ENCODE measurements at places on chromosomes 11 and 22.

DNA sequence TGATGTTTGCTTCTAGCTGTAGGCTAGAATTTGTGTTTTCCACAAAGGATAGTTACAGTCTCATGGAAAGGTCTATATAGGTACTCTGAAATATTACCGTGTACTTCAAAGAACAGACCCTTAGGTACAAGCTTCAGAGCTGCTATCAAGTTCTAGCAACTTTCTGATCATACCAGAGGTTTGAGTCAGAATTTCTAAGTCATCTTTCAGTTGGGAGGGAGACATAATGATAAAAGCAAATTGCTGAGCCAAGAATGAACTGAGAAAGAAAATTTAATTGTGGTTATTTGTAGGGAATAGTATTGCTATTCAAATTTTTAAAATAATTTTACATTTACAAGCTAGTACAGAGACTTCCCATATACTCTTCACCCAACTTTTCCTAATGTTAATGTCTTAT lies 19.9 kb upstream of the ME3 start:
- DNase-seq: no peak

- no peak for DNase-seq
Measured at GRCh38 chr11:62574363-62575071, 826 bp upstream of the EEF1G start.

- DNase-seq: no peak
Measured at GRCh38 chr11:23455321-23455891, 595.1 kb upstream of the CCDC179 start.

GRCh38 chr11:75677275-75677674 lies 8.4 kb upstream of the MAP6 start:
- no peak for DNase-seq

DNA sequence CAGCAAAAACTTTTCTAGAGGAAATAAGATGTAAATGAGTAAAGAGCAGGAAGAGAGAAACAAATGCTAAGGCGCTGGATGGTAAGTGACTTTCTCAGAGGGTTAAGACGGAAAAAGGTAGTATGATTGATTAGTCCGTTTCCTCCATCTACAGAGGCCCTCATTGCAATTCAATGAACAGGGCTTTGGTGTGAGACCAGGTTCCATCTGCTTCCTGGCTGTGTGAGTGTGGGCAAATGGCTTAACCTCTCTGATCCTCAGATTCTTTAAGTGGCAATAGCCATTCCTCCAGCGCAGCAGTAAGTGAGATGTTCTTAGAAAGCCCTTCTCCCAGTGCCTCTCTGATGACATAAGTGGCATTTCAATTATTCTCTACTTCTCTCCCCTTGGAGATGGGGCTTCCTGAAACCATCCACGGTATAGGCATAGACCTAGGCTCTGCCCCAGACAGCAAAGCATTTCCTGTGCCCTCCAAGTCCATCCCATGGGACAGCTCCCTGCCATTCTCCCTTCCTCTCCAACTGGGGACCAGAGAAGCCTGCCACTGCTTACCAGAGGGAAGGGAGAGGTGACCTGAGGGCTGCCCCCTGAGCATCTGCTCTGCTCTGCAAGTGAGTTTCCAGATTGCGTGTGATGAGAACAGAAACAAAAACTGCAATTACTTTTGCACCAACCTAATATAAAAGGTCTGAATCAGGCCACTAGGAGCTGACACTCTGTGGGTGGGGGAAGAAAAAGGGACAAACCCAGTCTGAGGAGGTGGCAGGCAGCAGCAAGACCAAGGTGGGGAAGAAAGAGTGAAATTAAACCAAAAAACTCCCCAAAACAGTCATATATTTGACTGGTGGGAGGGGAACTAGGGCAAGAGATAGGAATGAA lies 12.7 kb upstream of the CD44 start:
- no peak for DNase-seq

- no peak for DNase-seq
Measured at GRCh38 chr22:42910221-42910942, 53.3 kb upstream of the ARFGAP3 start.

DNA sequence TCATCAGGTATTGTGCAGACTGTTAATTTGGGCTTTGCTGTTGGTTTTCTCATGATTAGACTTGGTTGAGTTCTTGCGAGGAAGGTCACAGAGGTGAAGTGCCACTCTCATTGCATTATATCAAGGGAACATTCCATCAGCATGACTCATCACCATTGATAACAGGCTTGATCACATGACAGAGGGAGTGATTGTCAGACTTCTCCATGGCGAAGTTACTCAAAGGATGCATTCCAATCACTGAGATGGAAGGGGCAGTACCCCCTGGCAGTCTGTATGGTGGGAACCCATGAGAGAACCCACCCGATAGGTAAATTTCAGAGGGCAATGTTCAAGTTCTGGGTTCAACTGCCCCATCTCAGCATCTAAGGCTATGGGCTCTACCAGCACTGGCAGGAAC lies 19.4 kb upstream of the P2RY2 start:
- no peak for DNase-seq

DNA sequence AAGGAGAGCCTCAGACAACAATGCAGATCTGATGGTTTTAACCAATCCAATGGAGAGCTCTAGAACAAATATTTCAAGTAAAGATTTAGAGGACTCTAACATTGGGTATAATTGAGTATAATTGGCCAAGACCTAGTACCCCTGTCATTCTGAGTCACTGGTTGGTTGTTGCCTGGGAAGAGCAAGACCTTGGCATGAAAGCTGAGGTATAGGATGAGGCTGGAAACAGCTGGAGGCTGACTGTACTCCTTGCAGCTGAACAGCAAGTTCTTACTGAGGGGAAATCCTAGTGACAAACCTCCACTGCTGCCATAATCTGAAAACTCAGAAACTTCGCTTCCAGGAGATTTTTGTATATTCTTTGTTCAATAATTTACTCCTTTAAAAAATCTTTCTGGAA lies 54.3 kb upstream of the MUC15 start:
- no peak for DNase-seq

DNA sequence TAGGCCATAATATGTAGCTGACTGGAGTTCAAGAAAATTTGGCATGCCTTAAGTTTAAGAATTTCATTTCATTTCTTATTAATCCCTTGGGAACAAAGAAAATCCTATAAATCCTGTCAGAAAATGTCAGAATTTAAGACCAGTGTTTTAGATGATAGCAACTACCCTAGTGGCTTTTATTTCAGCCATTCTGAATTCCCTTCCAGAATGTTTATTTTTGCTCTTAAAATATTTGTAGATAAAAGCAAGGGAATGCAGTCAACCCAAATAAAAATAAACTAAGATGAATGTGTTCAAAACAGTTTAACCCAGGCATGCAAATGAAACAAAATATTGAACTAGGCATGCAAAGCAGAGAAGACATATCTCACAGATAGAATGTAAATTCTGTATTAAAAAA lies 356.9 kb upstream of the LRRC4C start:
- DNase-seq: no peak

GRCh38 chr22:29520851-29521250 lies 32.7 kb downstream of the THOC5 start:
- DNase-seq: no peak

DNA sequence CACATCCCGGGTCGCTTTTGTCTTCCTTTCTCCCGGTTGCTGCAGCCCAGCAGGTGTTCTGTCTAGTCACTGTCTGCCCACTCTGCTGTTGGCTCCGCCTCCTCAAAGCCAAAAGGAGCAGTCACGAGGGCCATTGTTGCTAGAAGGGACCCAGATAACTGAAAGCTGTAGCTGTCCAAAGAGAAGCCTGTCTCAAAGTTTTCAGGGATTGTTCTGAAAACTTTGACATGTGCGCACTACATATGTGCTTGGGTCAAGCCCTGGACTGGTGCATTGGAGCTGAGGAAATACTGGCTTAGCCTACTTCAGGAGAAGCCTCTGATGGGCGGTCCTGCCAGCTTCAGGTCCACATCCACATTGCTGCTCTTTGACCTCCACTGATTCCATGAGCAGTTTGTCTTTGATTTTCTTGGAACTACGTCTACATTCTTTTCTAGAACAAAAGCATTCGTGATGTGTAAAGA lies 8.8 kb upstream of the OR2AT4 start:
- peak; percentile 5 for DNase-seq

DNA sequence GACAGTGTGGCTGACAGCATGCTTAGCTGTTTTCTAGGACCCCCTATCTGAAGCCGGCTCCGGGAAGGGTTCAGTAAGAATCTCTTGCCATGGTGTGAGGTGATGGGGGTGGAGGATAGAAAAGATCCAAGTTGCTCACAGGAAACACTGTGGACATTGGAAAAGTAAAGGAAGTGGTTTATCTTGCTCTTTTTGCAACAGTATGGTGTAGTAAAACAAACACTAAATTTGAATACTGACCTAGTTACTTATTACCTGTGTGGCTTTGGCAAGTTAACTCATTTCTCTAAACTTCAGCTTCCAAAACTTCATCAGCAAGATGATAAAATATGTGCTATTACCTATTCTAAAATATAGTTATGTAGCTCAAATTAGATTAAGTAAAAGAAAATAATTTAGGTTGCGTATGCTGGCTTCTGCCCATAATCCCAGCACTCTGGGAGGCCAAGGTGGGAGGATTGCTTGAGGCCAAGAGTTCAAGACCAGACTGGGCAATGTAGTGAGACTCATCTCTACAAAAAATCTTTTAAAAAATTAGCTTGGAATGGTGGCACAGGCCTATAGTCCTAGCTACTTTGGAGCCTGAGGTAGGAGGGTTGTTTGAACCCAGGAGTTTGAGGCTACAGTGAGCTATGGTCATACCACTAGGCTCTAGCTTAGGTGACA lies 51.6 kb upstream of the APOA1 start:
- no peak for DNase-seq

DNA sequence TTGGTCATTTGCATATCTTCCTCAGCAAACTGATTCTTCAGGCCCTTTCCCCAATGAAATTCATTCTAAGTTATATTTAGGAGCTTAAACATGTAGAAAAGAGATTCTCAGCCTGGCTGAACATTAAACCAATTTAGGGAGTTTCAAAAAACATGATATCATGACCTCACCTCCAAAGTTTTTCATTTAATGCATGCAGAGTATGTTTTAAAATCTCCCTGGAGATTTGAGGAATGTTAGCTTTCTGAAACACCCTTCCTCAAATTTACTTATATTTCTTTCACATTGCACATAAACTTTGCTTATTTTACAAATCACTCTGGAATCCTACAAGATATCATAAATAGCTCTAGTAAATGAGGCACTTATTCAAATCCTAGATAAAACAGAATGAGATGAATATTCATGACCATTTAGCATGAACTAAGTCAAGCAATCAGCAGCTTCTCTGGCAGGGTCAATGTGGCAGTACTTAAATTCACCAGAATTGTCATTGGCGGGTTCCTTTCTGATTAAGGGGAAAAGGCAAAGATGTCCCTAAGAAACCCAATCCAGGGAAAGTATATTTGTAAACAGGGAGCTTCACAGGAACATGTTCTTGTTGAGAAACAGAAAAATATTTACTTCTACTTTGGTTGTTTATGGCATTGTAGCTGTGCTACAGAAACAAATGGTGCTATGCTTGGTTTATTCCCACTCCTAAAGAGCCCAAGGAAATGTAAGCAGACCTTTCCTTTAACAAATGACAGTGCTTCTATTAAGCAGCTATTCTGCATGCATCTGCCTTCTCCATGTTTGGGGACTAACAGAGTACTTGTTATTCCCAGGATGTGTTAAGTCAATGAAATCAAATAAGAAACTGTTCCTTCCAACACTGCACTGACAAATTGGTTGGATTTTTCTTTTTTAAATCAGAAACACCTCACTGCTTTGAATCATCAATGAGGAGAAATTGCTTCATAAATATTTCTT lies 162.3 kb downstream of the C11orf87 start:
- no peak for DNase-seq

DNA sequence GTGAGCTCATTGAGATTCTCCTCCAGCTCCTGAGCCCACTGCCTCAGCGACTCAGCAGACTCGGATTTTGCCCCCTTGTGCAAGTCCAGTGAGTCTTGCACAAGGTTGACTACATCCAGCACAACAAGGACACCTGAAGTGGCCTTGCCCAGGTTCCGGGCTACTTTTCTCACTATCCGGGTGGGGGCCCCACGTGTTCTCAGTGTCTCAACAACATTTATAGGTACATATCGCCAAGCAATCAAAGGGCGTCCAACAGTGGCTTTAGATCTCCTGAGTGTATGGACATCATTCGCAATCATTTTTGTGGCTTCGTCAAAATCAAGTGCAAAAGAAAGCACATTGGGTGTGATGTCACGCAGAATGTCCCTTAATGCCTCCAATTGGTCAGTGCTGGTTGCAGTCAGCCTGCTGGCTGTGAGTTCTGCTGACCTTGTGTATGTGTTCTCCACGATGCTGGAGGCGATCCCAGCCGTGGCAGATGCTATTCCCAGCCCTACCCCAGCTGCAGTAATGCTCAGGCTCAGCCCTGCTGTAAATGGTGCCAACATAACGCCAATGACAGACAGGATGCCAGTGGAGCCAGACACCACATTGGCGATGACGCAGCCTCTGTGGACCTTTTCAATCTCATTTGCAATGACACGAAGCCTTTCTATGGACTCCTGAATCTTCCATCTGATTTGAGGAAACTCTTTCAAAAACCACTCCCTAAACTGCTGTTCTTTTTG lies 10.3 kb downstream of the APOL4 start:
- DNase-seq: no peak

DNA sequence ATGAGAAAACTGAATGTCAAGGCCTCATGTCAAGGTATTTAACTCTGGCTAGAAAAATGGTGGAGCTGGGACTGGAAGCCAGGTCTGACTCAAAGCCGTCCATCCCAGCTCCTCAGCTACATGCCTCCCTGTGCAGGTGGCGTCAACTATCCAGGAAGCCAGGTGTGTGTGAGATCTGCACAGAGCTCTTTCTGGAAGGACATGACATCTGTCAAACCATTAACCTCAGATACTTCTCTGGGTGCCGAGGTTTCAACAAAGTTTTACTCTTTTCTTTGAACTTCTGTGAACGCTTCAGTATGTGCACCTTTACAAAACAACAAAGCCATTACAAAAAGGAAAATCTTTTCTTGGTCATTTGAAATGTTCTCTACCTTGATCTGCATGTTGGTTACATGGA lies 7.0 kb upstream of the CASTOR1 start:
- DNase-seq: no peak

DNA sequence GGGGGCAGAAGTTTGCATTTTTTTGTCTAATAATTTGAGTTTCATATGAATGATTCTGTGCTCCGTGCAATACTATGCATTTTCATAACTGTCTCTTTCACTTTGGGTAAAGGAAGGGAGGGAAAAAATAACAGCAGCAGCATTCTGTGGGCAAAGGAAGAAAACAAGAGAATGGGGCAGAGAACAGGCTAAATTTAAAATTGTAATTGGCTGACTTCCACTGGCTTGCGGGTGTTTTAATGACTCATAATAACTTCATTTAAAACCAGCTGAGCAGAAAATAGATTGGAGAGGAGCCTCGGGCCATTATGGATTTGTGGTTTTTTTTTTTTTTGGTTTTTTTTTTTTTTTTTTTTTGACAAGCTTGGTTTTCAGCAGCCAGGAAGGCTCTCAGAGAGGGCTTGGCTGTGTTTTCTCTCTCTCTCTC lies 107.4 kb downstream of the ZBTB16 start:
- DNase-seq: no peak

- DNase-seq: no peak
Measured at GRCh38 chr22:19865141-19865829, 10.6 kb upstream of the GNB1L start.

GRCh38 chr22:31898926-31899325 lies 45.4 kb upstream of the YWHAH start:
- peak; percentile 43 for DNase-seq

- no peak for DNase-seq
Measured at GRCh38 chr22:32248276-32248675, 6.9 kb downstream of the SLC5A4 start.

GRCh38 chr11:40384991-40385390 lies 1074.5 kb downstream of the LRRC4C start:
- no peak for DNase-seq

GRCh38 chr22:22180738-22181285 lies 63.8 kb upstream of the VPREB1 start:
- DNase-seq: no peak

GRCh38 chr11:133742353-133742752 lies 103.0 kb downstream of the SPATA19 start:
- DNase-seq: no peak

Measured in spinal cord (tissue), 10 donors.